ENCODE measurements at places on chromosomes 13 and 19.

GRCh38 chr19:44109458-44109857 is 3.7 kb upstream of the ZNF225 start:
- no peak for DNase-seq

DNA sequence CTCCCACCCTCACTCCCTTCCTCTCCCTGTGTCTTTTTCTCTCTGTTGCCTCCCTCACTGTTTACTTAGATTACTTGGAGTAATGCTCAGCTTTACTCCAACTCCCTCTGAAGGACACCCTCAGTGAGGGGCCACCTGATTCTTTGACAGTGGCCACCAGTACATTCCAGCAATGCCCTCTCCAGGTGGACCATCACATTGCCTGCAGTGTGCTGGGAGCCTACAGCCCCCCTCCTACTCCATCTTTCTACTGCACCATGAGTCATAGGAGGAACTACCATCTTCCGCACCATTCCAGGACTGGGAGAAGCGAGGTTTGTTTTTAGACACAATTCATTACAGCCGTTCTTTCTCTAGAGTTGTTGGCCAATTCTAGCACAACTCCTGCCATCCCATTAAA is 96.6 kb upstream of the POSTN start:
- no peak for DNase-seq

- no peak for DNase-seq
These were observed 26.2 kb downstream of the OXGR1 start for GRCh38 chr13:96968027-96968426.

- DNase-seq, result no peak
These were observed 1211.5 kb downstream of the PCDH17 start for GRCh38 chr13:58843071-58843470.

- DNase-seq, result peak; percentile 96
These were observed at the start of gene ZNF549 for GRCh38 chr19:57527136-57527881. Gene ZNF549, plus strand, starts transcription at chr19:57527356. Its CDS starts 218 bp downstream, at chr19:57527574.

GRCh38 chr13:95535243-95535642 is 17.3 kb upstream of the CLDN10 start:
- peak; percentile 83 for DNase-seq

DNA sequence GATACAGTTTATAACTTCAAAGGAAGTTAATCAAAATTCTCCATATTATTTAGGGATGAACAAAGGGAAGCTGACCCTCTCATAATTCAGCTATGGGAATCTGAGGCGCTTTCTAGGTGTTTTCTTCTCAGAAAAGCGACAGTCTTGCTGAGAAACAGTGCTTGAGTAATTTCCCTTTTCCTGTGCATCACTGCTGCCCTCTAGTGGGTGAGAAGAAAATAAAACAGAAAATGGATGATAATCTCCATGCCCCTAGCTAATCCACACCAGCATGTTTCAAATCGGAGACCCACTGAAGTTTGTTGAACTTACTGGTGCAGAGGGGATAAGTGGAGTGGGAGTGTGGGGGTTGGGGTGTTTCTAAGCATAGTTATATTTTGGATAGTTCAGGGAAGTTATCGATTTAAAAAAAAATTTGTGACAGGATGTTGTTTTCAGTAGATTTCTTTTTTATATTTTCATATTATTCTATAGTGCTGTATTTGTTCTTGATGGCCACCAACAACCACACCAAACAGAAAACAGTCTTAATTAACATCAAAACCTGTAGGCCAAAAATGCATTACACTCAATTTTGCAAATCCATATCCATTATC is 21.4 kb downstream of the LCP1 start:
- DNase-seq, result peak; percentile 50

GRCh38 chr13:101917833-101918661 is 465.6 kb downstream of the ITGBL1 start:
- no peak for DNase-seq

- DNase-seq, result no peak
These were observed 1303.4 kb downstream of the PCDH9 start for GRCh38 chr13:65926750-65927171.

DNA sequence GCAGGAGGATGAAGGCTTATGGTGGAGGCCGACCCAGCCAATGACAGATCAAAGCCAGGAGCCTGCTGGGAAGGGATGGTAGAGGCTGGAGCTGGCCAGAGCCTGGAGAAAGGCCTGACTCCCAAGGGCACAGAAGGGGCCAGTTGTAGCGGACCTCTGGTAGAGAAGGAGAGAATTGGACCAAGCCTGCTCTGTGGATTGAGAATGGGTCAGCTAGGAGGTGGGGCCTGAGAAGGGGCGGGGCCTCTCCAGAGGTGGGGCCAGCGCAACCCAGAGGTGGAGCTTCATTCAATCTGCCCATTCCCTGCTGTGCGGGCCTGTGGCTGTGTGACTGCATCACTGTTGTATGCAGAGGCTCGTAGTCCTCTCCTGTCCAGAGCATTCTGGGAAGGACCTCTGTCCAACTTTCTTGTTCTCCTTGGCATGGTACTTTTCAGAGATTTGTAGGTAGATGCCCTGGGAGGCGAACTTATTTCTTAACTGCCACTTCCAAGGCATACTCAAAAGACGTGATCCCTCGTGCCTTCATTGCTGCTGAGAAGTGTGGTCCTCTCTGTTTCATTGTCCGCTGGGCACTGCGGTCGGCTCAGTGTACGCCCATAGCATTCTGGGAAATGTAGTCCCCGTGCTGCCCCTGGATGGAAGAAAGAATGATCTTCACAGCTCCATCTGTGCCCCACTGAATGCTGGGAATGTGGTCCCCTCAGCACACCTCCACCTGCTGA is 6.7 kb downstream of the GRIN2D start:
- no peak for DNase-seq

DNA sequence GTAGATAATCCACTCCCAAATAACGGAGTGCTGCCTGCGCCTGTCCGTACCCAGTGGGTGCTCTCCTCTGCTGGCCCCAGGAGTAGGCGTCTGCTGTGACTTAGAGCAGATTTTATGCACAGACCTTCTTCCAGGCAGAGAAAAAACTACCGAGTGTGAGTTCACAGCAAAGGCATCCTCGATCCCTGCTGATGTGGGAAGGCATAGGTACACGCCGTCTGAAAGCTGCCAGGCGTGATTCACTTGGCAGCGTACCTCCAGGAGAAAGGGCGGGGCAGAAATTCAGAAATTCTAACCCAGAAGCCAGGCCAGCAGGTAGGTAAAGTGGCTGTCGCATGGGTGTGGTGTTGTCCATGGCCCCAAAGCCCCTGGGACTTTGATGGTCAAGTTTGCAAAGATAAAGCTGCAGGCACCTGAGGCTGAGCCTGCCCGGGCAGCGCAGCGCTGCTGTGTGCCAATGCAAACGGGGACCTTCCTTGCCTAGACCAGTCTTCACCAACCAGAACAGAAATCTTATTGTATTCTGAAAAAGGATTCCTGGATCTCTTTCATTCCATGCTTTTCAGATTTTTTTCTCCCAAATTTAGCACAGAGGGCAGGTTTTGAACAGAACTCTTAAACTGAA is 36.3 kb downstream of the COL4A2 start:
- peak; percentile 82 for DNase-seq

GRCh38 chr19:39692166-39692565 is 12.1 kb upstream of the LGALS14 start:
- no peak for DNase-seq

- no peak for DNase-seq
These were observed 843 bp downstream of the NR2F6 start for GRCh38 chr19:17244618-17245534.

DNA sequence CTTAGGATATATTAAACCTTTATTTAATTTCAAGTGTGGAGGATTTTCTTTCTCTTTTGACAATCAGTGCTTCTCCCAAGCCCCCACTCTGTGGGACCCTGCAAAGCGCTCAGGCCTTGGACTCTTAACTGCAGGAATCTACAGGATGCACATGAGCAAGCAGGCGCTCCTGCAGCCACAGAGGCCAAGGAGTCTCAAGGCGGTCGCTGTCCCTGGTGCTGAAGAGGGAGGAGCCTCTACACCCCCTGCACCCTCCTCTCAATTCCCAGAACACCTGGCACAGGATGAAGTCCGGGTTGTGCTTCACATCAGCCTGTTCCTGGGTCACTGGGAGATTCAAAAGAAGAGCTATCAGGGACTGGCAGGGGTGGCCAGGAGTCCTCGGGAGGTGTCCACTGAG is 13.5 kb downstream of the OR10H4 start:
- no peak for DNase-seq

- DNase-seq, result peak; percentile 34
These were observed 685 bp downstream of the TCF3 start for GRCh38 chr19:1651568-1652291.

DNA sequence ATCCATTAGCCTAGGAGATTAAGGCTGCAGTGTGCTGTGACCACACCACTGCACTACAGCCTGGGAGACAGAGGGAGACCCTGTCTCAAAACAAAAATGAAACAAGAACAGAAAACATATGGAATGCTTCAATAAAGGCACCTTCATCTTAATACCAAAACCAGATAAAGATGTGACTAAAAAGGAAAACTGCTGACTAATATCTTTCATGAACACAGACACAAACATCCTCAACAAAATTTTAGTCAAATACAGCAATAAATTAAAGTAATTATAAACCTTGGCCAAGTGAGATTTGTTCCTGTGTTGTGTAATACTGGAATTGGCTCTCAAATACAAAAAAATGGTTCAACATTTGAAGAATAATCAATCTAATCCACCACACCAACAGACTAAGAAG is 103.5 kb downstream of the PRR20E start:
- no peak for DNase-seq

DNA sequence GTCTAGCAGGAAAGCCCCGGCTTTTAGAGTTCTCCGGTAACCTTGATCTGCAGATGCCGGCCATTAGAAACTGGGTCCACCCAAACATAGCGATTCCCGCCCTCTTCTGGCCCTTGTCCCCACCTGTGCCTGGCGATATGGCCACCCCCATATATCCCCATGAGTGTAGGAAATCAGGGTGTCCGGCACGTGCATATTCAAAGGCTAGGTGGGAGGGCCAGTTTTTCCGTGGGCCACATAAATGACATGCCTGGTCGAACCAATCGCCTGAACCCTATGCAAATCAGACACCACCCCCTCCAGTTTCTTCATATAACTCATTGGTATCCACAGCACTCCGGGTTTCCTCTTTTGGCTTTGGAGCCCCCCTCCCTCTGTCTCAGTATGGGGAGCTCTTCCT is 37.4 kb downstream of the ERICH4 start:
- DNase-seq, result no peak

- DNase-seq, result no peak
These were observed 31.3 kb upstream of the ISYNA1 start for GRCh38 chr19:18469069-18469846.

DNA sequence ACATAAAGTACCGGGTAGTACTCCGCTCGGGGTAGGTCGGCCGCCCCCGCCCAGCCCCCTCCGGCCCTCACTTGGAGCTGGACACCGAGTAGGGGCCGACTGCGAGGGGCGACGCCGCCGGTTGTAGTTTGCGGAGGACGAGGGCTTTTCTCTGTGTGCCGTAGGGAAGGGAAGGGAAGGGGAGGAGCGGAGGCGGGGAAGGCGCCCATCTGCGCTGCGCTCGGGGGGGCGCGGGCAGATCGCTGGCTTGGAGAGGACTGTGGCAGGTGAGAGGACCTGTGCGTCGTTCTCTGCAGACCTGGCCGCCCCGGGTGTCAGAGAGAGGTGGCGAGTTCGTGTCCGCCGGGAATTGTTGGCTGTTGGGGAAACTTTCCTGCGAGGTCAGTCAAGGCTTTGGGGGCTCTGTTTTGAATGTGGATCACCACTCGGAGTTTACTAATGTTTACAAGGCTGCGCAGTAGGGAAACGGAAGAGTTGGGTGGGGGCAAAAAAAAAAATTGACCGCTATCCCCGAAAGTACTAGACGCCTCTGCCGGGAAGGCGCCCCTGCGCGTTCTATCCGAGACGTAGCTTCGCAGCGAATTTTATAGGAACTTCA is 1.4 kb downstream of the ING1 start:
- DNase-seq, result no peak
